ENCODE measurements at places on chromosomes 6 and 20. TPM values are rescaled to one million over a fixed set of nuclear protein-coding genes. Genes with fewer than 3 reads are reported as not detected.

DNA sequence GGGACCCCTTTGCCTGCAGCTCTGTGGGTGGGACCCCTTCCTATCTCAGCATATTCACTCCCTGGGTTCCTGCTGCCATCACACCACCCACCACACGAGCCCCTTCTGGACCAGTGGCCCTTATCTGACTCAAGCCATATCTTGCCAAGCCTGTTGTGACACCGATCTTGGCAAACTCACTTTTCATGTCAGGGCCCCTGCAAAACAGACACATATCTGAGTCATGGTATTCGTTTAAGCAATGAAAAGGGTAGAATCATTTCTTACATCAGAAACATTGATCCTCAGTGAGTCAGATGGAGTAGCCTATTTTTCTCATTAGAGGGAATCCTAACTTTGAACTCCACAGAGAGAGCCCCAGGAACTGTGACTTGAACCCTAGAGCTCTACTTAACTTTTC is 10.6 kb downstream of the RAET1E start:
- DNase-seq: no peak

- no peak for DNase-seq
Measured at GRCh38 chr6:65538644-65539043, 168.4 kb downstream of the EYS start.

GRCh38 chr6:88302769-88303225 is 136.7 kb upstream of the CNR1 start:
- DNase-seq: no peak

DNA sequence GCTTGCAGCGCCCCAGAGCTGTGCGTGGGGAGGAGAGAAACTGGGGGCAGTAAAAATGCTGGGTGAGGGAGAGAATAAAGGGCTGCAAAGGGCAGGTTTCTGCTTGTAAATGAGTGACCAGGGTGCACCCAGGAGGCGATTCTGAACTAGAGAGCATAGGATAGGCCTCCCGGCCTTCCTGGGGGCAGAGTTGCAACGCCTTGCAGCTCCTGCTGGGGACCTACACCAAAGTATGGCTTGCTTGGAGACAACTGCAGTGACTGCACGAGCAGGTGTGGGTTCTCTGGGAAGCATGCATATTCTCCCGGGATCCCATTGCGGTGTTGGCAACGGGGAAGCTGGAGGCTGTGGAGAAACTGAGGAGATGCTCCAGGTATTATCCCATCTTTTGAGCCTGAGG is 111.6 kb upstream of the SPACA1 start:
- DNase-seq: no peak

DNA sequence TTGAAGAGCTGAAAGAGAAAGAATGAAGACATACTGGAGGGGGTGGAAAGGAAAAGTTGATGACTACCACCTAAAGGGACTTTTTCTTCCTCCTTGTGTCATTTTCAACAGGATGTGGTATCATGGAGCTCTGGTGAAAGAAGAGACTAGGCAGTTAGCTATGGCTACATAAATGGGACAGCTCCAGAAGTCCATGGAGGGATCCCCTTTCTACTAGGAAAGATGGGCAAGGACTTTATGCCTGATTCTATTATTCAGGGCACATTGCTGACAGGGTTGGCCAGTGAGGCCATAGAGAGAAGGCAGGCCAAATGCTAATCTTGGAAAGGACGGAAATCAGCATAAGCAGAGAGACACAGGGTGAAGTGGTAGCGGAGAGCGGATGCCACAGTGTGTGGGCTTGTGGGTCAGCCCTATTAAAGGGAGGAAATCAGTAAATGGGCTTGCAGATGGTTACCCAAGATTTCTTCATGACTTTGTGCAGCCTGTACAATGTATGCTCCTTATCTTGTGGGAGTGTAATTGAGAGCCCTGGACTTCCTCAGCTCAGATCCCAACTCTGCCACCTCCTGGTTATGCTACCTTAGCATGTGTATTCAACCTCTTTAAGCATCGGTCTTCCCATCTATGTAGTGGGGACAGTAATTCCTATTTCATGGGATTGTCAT is 77.4 kb upstream of the TMEM170B start:
- DNase-seq: no peak

Gene GHRH
- not detected for total RNA-seq

DNA sequence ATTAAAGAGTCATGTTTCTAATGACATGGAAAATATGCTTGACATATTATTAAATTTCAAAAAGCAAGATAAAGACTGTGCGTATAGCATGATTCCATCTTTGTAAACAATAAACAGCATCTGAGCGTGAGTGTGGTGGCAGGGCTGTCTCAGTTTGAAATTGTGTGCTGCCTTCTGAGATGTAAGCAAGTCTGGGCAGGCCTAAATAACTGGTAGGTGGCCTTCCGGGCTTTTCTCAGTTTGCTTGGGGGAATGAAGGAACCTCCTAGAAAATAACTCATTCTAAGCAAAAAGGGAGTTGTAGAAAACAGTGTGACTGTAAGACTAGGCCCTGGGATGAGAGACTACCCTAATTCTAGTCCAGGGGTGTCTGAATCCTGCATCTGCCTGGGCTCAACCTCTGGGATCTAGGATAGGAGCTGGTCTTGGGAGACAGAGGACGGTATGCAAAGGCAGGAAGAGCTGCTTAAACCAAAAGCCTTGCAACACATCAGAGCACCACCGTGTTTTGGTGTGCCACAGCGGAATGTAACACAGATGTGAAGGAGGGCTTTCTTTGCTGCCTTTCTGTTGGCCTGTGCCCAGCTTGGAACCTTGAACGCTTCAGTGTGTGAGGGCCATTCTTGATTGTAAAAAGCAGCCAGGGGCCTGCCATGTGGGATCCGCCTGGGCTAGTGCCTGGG is 63.5 kb upstream of the L3MBTL3 start:
- DNase-seq: no peak

- peak; percentile 36 for DNase-seq
Measured at GRCh38 chr6:131250122-131250521, 114.9 kb downstream of the AKAP7 start.

- no peak for DNase-seq
Measured at GRCh38 chr6:319177-320131, 27.2 kb downstream of the DUSP22 start.

Gene RWDD1
- total RNA-seq: 36.7 TPM
